ENCODE measurements at places on chromosomes 11 and 22. TPM values are rescaled to one million over a fixed set of nuclear protein-coding genes. Genes with fewer than 3 reads are reported as not detected.

JAML gene
- 0.04 TPM for polyA plus RNA-seq

SYT12 gene
- polyA plus RNA-seq: not detected

GRCh38 chr22:36383110-36383581, 4.6 kb downstream of the MYH9 start:
- DNase-seq: peak; percentile 47

GRCh38 chr11:66891851-66892660, 35.2 kb downstream of the LRFN4 start:
- DNase-seq: peak; percentile 83

GRCh38 chr22:33326540-33327295, 268.5 kb upstream of the SYN3 start:
- no peak for DNase-seq

- DNase-seq: no peak
Measured at GRCh38 chr11:15473954-15474837, 359.5 kb downstream of the INSC start.

MLC1 gene
- not detected for polyA plus RNA-seq

GRCh38 chr11:121035169-121035755, 11.4 kb downstream of the TBCEL start:
- no peak for DNase-seq
